ENCODE measurements at places on chromosomes 1 and 21. TPM values are rescaled to one million over a fixed set of nuclear protein-coding genes. Genes with fewer than 3 reads are reported as not detected.

GRCh38 chr1:231693361-231694074 is 66.9 kb downstream of the DISC1 start:
- DNase-seq, result no peak

GRCh38 chr1:58477390-58477789 is 69.1 kb downstream of the OMA1 start:
- DNase-seq, result no peak

DNA sequence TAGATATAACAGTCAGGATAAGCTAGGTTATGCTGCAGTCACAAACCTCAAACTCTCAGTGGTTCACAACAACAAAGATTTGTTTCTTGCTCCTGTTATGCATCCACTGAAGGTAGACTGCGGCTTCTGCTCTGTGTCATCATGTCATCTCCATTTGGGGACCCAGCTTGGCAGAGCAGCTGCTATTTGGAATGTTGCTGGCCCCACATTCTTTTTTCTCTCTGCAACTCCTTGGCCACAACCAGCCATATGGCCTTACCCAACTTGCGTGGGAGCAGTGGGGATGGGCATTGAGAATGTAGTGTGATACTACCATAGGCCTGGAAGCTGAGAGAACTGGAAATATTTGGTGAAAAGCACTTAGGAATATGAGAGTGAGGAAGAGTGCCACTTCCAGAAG is 26.4 kb downstream of the AGO4 start:
- no peak for DNase-seq

GRCh38 chr1:99232172-99232571 is 32.1 kb upstream of the PLPPR4 start:
- DNase-seq, result no peak

DNA sequence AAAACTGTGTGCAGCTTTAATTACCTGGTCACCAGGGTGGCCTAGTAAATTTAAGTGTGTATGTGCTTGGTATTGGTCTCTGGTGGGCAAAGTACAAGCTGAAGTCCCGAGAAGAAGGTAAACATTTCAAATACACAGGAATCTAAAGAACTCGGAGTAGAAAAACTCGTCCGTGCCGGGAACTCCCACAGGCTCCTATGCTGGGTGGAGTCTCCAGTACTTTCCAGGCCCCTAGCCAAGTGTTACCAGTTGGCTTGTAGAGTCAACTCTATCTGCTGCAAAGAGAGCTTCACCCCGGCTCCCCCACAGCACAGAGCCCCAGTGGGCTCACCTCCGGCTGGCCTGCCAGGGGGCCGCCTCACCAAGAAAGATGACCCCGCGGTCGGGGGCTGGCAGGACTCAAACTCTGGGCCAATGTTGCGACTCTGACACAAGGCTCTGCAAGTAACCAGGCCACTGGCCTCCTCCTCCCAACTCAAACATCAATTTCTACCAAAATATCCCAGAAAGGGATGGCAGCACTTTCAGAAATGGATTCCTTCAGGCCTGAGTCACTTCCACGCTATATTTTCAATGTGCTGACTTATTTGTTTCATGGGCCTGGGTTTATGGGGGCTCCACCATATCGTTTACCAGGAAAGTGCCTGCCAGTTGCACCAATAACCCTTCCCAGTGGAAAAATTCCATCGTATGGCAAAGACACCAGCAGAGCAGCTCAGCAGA is 73.9 kb downstream of the SLC66A1 start:
- peak; percentile 89 for DNase-seq

DNA sequence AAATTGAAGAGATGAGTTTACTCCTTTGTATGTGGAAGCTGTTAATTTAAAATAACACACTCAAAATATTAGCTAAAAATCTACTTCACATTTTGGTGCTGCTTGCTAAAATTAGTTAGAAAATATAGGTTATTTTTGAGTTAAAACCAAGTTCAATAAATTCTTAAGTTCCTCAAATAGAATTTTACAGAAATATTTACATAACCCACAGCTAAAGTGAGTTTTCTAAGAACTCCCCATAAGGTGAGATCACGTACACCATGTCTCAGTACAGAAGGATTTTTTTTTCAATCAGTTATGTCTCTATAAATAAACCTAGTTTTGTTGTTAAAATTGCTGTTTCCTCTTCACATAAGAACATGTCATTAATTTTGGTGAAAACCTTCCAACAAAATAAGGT is 108.0 kb downstream of the SDCCAG8 start:
- no peak for DNase-seq

DNA sequence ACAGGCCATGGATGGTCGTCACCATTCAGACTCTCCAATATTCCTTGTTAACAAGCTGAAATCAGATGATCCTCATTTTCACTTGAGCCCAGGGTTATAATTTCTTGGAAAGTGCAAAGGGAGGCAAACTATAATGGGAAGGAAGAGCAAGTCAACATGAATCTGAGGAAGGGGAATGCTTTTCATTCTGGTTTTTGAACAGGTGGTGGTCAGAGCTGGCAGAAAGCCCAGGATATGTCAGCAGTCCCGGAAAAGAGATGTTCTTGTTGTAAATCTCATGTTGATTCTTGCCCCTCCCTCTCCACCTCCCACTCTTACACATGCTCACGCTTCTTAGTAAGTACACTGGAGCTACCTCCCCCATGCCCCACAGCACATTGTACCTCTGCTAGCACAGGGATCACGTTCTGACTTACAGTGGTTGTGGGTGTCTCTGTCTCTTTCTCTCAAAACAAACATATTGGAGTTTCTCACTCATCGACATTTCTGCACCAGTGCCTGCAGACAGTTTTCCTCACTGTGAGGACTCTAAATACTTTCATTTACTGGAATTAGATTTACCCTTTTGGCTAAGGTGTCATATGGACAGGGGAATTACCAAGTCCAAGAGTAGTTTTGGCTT is 77.6 kb downstream of the XCL2 start:
- peak; percentile 75 for DNase-seq

The THEM5 gene
- not detected for total RNA-seq

The TMPRSS2 gene
- 408 TPM for total RNA-seq

Data from colonic mucosa (tissue), 4 donors.